ENCODE measurements at places on chromosomes 4 and X.

GRCh38 chr4:176841711-176842112 is 49.0 kb upstream of the VEGFC start:
- DNase-seq: peak; percentile 84

GRCh38 chrX:22360129-22360528 is 87.4 kb downstream of the CBLL2 start:
- peak; percentile 59 for DNase-seq

DNA sequence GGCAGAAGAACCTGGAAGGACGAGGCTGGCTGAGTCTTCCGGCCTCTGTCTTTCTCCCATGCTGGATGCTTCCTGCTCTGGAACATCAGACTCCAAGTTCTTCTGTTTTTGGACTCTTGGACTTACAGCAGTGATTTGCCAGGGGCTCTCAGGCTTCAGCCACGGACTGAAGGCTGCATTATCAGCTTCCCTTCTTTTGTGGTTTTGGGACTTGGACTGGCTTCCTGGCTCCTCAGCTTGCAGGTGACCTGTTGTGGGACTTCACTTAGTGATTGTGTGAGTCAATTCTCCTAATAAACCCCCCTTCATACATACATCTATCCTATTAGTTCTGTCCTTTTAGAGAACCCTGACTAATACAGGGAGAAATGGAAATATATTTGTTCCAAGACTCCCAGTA is 265.8 kb downstream of the PCDH18 start:
- DNase-seq: peak; percentile 21

DNA sequence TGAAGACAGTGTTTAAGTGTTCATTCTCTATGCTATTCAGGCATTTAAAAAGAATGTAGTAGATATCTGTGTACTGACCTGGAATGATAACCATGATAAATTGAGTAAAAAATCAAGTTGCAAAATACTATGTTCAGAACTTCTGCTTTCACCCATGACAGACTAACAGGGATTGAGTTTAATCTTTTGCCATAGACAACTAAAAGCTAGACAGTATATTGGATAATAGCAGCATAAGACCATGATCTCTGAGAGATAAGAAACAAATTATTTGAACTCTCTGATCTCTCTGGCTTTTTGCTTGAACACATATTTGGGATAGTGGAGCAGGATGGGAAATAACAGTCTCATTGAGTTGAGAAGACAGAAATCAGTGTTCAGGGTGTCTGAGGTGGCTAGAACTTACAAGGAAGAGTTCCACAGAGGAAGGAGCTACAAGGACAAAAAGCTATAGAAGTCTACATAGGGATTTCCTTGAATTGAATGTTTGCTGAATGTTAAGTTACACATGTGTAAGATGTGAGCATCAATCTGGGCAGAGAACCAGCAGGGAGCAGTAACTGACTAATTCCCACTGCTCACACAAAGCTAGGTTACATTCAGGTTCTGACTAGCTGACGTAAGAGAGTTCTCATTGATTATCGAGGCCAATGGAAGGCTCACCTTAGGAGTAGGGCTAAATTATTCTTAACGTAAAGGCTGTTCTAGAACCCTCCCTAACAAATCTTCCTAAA is 60.4 kb downstream of the SLC30A9 start:
- DNase-seq: peak; percentile 36

GRCh38 chr4:185093603-185094002 is 49.5 kb upstream of the SLC25A4 start:
- no peak for DNase-seq

- no peak for DNase-seq
Measured at GRCh38 chr4:73193659-73194058, 64.9 kb downstream of the ANKRD17 start.

- DNase-seq: no peak
Measured at GRCh38 chr4:23730998-23731397, 158.8 kb downstream of the PPARGC1A start.
